ENCODE measurements at places on chromosomes 2 and 18. TPM values are rescaled to one million over a fixed set of nuclear protein-coding genes. Genes with fewer than 3 reads are reported as not detected.

Gene MYCN
- not detected for total RNA-seq

Gene FHL2
- total RNA-seq = 404 TPM

Gene TRIM43
- total RNA-seq = not detected

Gene KDM3A
- total RNA-seq = 23.6 TPM

Gene CLIP4
- total RNA-seq = 55.2 TPM

Gene ALPI
- not detected for total RNA-seq

Gene POU3F3
- not detected for total RNA-seq

Gene DDX18
- total RNA-seq = 44.5 TPM

Gene GAD1
- total RNA-seq = 0.13 TPM

Gene KHK
- not detected for total RNA-seq

Gene ALK
- not detected for total RNA-seq

Gene ATF2
- total RNA-seq = 31.7 TPM

Gene SLC11A1
- not detected for total RNA-seq

Gene CDH2
- total RNA-seq = 165 TPM

All from GM23248 (cell line).